Peyer's patch (tissue), 4 donors: ENCODE measurements at places on chromosomes 3 and 15.
A peak's percentile ranks its signal among the peaks of the same experiment; 100 is the strongest.

GRCh38 chr15:91553196-91553854 lies 300.2 kb upstream of the SLCO3A1 start:
- no peak for DNase-seq

DNA sequence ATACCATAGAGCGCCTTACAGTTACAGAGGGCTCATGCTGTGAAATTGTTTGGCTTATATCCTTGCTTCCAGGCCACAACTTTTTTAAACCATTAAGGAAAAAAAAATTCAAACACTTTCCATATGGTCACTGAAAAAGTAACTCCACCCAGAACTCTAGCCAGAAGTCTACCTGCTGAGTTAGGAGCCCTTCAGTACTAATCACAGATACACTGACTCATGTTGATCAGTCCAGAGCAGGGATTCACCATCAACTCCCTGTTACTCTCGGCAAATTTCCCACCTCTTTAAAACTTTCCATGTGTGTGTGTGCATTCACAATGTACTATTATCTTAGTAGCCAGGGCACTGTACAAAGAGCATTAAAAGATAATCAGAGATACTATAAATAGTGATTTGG lies 372.8 kb downstream of the MAGI1 start:
- no peak for DNase-seq

DNA sequence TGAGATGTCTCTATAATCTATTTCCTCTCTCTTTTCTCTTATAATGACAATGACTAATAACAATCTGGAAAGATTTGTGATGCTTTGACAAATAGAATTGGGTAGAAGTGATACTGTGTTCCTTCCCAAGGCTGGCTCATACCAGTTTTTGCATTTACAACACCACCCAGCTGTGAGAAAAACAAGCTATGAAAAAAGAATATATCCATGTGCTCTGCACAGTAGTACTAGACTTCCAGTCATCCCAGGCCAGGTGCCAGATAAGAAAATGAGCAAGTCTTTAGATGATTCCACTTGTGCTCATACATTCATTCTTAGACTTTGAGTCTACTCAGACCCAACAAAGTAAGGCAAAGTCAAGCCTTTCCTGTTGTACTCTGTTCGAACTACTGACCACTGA lies 350.2 kb upstream of the POU1F1 start:
- DNase-seq, result no peak

DNA sequence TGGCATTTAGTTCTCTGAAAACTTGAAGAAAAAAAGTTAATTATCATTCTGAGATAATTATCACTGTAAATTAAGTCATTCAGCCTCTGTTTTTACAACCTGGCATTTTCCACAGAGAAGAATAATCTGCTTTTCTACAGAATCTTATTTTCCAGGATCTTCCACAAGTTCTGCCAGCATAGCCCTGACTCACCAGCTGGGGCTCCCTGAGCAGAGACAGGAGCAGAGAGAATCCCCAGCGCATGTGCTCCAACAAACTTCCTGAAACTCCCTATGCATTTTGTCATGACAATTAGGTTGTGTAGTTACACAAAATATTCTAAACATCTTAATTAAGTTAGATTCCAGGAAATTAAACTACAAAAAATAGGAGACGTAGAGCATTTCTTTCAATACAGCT lies 32.1 kb upstream of the TMEM207 start:
- no peak for DNase-seq

DNA sequence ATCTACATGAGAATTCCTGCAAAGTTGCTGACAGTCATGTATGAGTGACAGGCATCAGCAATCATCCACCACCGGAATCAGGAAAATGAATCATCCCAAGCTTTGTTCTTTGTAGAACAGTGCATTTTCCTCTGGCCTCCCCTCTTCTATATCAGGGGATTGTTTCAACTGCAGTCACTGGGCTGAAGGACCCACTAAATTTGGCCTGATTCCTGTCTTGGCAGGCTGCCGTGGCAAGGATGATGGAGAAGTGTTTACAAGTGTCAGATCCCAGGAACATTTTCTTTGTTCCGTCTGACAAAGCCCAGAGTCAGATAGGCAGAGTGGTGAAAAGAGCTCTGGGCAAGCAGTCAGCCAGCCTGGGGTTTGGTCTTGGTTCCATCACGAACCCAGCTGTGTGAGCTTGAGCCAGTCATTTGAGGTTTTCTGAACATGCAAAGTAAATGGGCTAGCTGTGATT lies 175.1 kb upstream of the TSC22D2 start:
- no peak for DNase-seq

- no peak for DNase-seq
Measured at GRCh38 chr15:84789762-84790161, 27.4 kb upstream of the ALPK3 start.

DNA sequence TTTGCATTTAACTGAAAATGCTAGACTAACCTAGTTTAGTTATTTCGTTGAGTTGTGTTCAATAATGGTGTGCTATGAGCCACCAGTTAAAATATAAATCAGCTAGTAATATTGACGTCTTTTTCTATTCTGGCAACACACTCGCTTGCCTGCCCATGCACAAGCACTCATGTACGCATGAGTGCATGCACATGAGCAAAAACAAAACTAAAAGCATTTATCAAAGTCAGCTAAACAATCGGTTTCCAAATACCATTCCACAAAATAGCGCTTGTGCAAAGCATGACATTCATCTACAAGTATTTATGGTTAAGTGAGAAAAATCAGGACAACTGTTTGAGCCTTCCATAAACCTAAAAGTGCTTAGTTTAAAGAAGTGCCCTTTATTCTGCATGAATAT lies 13.1 kb upstream of the SAMMSON start:
- no peak for DNase-seq

GRCh38 chr3:11600501-11601282 lies 43.0 kb downstream of the VGLL4 start:
- no peak for DNase-seq

GRCh38 chr3:49399461-49399860 lies 12.3 kb downstream of the RHOA start:
- no peak for DNase-seq

- peak; percentile 85 for DNase-seq
Measured at GRCh38 chr3:195895861-195896360, 12.4 kb downstream of the TNK2 start.

- no peak for DNase-seq
Measured at GRCh38 chr3:77234004-77234403, 194.1 kb downstream of the ROBO2 start.

GRCh38 chr3:118536764-118537163 lies 497.9 kb downstream of the IGSF11 start:
- no peak for DNase-seq

- DNase-seq, result no peak
Measured at GRCh38 chr3:195906865-195907683, 1.3 kb downstream of the TNK2 start.

DNA sequence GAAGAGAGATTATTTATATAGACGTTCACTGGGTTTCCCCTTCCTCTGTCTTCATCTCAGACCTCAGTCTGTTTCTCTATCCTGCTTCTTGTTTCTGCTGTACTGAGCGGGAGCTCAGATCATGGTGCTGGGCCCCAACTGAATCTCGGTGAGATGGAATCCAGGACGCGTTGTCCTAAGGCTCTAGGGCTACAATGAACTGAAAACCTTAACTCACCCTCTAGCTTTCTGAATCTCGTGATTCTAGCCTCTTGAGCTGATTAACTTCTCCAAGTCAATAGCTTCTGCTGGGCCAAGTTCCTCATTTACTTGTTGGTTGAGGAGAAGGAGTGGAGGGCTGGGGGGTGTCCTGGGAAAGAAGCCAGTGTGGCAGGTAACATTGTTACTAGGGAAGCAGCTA lies 32.7 kb upstream of the MAP3K13 start:
- DNase-seq, result peak; percentile 46

- peak; percentile 51 for DNase-seq
Measured at GRCh38 chr3:181176601-181177000, 187.1 kb upstream of the DNAJC19 start.

DNA sequence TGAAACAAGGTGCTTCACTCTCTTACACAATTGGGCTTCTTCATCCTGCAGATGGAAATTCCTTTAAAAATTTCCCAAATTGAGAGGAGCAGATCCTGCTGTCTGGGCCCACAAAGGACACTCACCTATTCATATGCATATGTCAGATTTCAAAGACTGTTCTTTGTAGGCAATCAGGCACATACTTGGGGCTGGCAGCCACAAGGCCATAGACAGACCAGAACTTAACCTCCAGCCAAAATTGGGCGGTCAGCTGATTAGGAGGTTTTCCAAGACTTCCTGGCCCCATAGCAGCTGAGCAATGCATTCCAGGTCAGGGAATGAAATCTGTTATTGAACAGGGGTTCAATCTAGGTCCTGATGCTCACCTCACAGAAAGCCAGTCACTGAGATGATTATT lies 15.0 kb upstream of the HPS3 start:
- no peak for DNase-seq

- DNase-seq, result no peak
Measured at GRCh38 chr3:72082776-72083462, 298.0 kb upstream of the PROK2 start.

DNA sequence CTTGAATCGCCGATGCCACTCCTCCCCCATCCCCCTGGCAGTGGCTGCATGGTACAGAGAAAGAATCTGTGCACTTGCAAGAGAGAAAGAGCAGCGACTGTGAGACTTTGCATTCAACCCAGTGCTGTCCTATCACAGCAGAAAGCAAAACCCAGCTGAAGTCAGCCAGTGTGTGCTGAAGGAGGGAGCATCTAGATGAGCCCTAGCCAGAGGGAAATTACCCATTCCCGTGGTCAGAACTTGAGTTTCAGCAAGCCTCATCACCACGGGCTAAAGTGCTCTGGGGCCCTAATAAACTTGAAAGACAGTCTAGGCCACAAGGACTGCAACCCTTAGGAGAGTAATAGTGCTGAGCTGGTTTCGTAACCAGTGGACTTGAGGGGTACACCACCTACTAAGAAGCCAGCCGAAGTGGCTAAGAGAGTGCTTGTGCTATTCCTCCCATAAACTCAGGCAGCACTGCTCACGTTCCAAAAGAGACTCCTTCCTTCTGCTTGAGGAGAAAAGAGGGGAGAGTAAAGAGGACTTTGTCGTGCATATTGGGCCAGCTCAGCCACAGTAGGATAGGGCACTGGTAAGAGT lies 15.2 kb upstream of the PIK3R4 start:
- no peak for DNase-seq

- no peak for DNase-seq
Measured at GRCh38 chr15:37249249-37249648, 148.9 kb upstream of the MEIS2 start.

GRCh38 chr3:193656445-193656844 lies 63.4 kb downstream of the OPA1 start:
- DNase-seq, result no peak

GRCh38 chr15:63991706-63992105 lies 54.6 kb downstream of the DAPK2 start:
- no peak for DNase-seq

GRCh38 chr3:4825436-4826236 lies 153.6 kb upstream of the BHLHE40 start:
- peak; percentile 86 for DNase-seq

DNA sequence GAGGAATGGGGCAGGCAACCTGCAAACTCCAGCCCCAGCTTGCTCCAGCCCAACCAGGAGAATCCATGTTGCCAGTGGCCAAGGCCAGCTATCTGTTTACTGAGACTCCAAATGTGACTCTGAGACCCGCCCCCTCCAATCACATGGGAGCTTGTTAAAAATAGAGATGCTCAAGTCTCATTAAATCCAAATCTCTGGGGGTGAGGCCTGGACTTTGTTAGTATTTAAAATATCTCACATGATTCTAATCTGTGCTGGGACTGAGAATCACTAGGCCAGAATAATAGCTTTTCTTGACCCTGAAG lies 224.2 kb upstream of the TBL1XR1 start:
- DNase-seq, result no peak

DNA sequence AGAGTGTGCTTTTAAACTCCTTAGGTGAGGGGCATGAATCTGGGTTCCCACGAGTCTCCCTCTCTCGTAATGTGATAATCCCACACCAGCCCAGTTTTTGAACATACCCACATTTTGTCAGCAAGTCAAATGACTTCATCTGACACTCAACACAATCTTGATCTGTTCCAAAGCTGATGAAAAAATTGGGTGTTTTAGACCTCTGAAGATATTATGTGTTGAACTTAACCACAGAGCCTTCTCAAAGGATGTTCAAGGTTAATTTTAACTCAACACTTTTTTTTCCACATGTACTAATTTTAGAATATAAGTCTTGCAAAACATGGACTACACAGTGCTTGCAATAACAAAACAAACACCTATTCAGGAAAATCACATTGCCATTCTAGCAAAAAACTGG lies 123.1 kb downstream of the TGFBR2 start:
- no peak for DNase-seq

DNA sequence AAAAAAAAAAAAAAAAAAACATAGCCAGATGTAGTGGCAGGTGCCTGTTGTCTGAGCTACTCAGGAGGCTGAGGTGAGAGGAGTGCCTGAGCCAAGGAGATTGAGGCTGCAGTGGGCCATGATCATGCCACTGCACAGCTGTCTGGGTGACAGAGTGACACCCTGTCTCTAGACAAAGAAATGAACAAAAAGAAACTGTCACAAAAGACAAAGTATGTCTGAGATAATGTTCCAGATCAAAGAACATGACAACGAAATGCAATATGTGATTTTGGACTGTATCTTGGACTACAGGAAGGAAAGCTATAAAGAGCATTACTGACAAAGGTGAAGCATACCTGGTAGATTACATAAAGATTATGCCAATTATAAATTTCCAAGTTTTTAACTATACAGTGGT lies 862.8 kb downstream of the ROBO2 start:
- no peak for DNase-seq

- DNase-seq, result no peak
Measured at GRCh38 chr3:101303836-101304235, 16.5 kb downstream of the IMPG2 start.

DNA sequence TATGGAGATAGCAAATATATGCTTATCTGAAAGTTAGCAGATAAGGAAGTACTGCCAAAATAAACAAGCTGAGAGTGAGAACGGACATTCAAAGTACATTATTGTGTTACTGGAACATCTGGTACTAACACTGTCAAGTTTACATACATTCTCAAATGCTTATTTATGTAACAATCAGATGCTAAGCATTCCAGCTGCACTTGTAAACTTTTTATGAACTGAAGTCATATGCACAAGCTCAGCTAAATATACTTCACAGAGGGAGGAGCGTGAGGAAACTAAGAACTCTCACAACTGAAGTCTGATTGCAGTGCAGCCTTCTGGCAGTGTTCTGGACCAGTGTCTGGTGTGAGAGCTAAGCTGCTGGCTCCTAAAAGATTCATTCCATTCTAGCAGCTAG lies 223.7 kb upstream of the NANOGP8 start:
- no peak for DNase-seq

DNA sequence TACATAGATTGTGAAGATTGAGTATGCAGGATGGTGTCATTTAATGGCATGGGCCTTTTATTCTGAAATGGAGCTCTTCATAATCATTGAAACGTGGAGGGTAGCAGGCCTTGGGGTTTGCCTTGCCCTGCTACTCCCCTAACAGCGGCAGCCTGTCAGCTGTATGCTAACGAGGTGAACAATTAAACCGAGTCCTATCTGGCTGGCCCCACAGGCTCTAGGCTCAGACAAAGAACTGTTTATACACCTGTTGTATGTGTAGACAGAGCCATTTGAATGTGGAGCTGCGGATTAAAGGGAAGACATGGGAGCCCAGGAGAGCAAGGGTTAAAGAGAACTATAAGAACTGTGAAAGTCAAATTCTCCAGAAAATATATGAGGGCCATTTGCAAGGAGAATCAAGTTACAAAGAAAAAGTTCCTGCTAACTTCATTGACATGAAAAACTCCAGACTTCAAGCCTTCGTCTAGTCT lies 116.7 kb upstream of the CGNL1 start:
- DNase-seq, result no peak

- DNase-seq, result no peak
Measured at GRCh38 chr3:120489421-120489820, 38.6 kb upstream of the FSTL1 start.
